ENCODE measurements at places on chromosomes 5 and 9.

DNA sequence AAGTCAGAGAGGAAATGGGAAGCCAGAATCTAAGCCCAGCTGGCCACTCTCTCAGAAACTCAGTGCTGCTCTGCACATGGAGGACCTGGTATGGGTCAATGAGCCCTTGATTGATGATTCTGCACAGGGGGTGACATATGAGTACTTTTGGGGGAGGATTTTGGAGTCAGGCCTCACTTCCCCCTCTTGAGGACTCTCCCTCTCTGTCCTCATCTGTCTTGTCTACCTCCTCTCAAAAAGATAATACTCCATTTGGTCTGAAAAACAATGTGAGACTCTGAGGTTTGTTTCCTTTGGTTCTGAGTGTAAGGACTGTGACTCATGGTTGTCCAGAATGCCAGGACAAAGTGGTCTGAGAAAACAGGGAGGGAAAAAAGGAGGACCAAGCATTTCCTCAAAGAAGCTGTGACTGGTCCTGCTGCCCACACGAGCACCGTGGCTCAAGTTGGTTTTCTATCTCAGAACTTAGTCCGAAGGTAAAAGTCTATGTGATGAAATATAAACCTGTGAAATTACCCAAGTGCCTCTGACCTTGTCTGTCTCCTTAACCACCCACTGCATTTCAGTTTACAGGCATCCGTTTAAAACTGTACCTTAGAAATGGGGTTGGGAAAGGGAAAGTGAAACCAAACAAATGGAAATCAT, 11.1 kb downstream of the TTC39B start:
- DNase-seq = no peak

- DNase-seq = no peak
Measured at GRCh38 chr9:77440057-77440456, 208.1 kb downstream of the GNA14 start.

GRCh38 chr5:159903131-159903530, 13.2 kb upstream of the ADRA1B start:
- DNase-seq = no peak

DNA sequence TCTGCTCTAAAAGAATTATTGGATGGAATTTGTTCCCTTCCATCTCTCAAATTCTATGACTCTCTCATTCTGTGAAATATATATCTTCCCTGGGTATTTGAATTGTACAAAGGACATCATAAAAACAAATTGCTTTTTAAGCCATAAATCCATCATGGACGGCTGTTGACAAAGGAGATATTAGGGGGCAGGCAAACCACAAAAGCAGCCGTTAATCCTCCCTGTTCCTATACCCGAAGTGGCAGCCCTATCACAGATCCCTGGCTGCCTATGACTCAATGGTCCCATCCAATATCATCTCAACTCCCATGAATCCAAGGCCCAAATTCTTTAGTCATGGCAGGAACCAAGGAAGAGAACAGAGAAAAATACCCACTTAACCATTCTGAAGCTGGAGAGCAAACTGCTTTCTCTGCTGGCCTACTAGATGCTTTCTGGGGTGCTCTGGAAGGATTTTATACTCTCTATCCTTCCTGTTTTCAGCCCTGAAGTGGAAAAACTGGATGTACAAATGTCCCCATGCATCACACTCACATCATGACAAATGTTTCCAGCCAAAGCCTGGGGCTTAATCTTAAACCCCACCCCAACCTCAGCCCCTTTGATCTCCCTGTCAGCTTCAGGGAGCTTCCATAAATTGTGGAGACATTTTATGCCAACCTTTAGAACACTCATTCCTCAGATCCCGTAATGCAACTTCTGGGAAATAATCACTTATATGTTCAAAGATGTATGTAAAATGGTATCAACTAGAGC, 59.5 kb downstream of the FAM114A2 start:
- DNase-seq = no peak
